ENCODE measurements at places on chromosomes 1 and 21.
A peak's percentile ranks its signal among the peaks of the same experiment; 100 is the strongest.

GRCh38 chr1:234170622-234171021 lies 202.6 kb upstream of the COA6 start:
- no peak for DNase-seq

DNA sequence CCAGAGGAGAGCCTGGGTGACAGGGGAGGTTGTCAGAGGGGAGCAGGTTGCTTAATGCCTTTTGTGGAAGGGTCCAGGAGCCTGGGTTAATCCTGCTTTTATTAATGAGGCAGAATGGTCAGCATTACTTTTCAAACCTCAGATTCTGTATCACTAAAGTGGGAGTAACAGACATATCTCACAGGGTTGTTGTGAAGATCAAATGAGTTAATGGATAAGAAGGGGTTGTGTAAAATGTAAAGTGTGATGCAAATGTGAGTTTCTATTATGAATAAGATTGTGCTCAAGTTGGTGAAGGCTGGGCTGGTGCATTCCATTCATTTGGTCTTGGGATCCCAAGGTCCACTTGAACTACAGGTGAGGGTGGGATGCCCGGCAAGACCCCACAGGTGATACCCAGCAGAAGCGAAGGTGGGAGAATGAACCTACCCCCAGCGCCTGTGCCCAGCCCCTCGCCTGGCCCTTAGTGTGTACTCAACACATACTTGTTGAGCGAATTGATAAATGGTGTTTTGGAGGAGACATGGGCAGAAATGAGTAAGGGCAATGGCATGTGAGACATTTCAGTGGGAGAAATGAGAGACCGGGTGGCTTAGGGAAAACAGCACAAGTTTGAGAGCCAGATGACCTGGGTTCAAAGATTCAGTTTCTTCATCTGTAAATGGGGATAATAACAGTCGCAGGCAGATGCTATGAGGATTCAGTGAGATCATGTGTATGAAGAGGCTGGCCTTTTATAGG lies 6.2 kb downstream of the SLC26A9 start:
- no peak for DNase-seq

DNA sequence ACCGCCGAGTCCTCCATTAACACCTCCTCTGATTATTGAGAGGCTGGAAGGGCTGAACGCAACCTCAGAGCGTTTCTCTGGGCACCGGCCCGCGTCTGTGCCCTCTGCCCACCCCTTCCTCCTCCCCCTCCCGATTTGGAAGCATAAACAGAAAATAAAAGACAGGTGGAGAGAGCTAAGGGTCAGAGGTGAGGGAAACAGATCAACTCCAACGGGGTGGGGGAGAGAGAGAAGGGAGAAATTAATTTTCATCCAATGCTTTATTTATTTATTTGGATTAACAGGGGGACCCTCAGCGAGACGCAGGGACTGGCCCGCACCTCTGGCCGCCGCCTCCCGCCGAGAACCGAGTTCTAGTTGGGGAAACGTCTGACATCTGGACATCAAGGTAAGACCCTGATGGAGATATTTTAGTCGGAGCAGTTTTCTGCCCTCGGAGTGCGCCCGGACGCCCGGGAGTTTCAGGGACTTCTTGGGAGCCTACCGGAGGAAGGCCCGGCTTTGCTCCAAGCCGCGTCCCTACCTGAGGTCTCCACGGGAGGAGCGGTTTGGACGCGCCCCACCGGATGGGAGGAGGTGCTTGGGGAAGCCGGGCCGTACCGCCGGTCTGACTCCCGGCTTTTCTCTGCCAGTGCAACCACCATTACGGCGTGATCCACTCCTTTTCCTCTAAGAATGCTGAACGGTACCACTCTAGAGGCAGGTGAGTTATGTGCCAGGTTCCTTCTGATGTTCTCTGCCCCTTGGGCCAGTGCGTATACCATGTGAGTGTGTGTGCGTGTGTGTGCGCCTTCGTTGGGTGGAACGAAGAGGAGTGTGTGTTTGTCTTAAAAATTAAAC lies 5.1 kb upstream of the LHX9 start:
- peak; percentile 27 for DNase-seq

GRCh38 chr1:225754940-225755641 lies 22.5 kb upstream of the SRP9 start:
- no peak for DNase-seq

GRCh38 chr1:67515324-67516080 lies 85.3 kb upstream of the SERBP1 start:
- DNase-seq, result no peak

GRCh38 chr21:38843806-38844503 lies 38.2 kb downstream of the ETS2 start:
- DNase-seq, result no peak

DNA sequence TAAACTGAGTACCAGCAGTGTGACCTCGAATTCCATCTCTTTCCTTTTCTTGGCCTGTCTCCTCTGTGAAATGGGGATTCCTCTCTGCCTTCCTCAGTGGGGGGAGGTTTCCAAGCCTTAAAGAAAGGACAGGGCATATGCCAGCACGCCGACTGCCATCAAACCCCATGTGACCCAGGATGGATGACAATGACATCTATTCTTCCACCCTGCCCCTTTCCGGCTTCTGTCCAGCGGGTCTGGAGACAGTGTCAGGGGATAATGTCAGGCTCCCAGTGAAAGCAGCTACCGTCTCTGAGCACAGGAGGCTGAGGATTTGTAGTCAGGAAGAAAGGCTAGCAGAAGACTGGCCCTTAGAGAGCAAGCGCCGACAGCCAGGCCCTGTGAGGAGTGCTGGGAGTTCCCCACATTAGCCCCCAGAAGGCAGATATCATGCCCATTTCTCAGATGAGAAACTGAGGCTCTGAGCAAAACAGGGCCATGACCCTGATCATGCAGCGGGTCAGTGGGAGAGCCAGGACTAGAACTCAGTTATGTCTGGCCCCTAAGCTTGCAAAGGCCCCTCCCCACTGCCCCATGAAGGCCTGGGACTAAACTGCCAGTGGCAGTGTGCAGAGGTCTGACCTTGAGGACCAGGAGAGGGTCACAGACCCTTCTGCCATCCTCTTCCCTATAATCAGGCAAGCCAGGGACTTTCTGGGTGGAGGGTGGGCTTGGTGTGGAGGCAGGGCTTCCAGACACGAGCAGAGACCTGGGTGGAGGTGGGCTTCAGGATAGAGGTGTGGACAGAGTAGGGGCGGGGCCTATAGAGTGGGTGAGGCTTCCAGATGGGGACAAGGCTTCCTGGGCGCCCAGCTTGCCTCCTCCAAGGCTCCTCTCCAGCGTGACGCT lies 30.1 kb downstream of the CDCA8 start:
- no peak for DNase-seq

GRCh38 chr1:224920930-224921329 lies 8.5 kb upstream of the DNAH14 start:
- DNase-seq, result no peak

DNA sequence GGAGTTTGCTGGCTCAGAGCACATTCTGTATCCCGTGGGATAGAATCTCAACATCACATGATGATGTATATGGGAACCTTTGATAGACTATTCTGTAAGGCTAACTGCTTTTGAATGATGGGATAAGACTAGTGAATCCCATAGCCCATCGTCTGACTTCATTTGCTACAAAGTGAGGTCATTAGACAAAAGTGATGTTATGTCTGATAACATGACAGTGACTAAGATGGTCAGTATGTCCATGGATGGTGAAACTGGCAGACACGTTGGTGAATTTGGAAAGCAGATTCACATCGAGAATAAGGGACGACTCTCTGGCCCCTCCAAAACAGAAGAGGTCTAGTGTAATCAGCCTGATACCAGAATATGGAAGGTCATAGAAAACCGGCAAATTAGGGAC lies 108.4 kb downstream of the HHAT start:
- no peak for DNase-seq

DNA sequence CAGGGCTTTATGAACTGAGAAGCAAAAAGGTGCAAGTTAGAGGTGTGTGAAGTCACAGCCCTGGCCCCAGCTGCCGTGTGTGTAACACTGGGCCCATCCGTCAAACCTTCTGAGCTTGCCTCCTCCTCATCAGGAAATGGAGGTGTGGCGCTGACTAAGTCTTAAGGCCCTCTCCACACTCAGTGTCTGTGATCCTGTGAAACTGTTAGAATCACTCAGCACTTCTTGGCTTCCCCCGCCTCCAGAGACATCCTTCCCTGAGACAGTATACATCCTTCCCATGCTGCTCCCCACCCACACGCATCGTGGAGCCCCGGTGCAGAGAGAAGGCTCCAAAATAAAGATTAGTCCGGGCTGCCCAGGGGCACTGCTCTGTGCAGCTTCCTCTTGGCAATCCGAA lies 33.3 kb downstream of the LRP8 start:
- no peak for DNase-seq

All from glutamatergic neuron (in vitro differentiated cells).